ELR (cell line): ENCODE measurements at places on chromosomes 6 and 20.

DNA sequence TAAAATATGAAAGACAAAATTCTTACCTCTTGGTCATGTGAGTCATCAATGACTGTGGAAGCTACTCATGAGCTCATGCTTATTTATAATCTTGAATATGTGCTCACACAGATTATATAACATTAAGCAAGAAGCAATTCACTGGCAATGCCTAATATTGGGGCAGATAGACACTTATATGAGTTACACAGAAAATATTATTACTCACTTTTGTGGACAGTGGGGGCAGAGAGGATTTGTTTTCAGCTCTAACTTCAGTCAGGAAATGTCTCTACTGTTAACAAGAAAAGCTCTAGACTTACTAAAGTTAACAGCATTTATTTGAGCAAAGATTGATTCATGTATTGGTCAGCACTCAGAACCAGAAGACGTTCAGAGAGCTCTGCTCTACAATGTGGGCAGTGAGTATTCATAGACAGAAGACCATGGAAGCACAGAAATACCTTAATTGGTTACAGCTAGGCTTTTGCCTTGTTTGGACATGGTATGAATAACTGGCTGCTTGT, 85.8 kb upstream of the AHI1 start:
- peak; percentile 77 for DNase-seq

GRCh38 chr6:138203315-138203714, 15.0 kb downstream of the PBOV1 start:
- DNase-seq, result no peak

DNA sequence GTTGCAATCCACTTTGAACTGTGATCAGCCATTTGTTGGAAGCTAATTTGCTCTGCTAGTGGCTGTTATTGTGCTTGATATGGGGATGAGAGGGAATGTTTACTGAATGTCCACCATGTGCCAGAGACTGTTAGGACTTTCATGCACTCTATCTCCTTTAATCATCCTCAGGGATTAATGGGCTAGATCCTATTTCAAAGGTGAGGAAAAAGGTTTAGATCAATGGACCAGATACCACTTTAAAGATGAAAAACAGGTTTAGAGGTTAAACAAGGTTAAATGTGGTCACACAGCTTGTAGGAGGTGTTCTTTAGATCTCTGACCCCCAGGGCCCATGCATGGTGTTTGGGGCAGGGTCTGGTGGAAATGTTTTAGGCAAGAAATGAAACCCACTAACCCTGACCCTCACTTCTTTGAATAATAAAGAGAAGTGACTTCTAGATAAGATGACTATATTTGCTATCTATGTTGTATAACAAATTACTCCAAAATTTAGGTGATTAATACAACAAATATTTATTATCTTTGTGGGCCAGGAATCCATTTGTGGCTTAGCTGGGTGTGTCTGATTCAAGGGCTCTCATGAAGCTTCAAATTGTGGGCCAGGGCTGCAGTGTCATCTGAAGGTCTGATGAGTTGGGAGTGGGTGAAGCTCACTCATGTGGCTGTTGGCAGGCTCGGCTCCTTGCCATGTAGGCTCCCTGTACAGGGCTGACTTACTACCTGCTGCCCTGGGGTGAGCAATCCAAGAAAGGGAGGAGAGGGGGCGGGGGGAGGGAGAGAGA, 127.8 kb upstream of the FOXA2 start:
- no peak for DNase-seq

- DNase-seq, result no peak
Observed at GRCh38 chr20:54184904-54185626, 11.3 kb upstream of the CYP24A1 start.

- no peak for DNase-seq
Observed at GRCh38 chr6:128400875-128401274, 119.5 kb downstream of the PTPRK start.

DNA sequence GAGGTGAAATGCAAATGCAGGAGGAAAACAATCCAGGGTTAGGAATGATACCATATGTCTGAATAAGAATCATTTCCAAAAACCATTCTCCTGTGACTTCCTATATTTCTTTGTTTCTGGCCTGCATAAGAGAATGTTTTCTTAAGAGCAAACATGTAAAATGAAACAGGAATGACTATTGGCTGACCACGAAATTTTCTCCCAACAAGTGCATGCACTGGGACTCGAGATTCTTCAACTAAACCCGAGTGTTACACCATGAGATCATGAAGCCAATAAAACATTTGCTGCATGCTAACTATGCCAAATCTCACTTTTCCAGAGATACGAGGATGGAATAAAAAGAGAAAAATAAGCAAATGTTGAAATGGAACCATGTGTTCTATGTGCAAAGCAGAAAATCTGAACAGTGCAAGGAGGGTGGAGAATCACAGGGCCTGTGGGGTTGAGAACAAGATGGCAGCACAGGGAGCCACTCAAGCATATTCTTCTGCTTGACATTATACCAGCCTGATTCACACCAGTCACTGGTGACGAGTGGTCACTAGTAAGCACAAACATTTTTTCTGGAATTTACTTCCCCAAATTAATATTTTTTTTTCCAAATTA, 212.2 kb upstream of the FOXA2 start:
- DNase-seq, result peak; percentile 25

DNA sequence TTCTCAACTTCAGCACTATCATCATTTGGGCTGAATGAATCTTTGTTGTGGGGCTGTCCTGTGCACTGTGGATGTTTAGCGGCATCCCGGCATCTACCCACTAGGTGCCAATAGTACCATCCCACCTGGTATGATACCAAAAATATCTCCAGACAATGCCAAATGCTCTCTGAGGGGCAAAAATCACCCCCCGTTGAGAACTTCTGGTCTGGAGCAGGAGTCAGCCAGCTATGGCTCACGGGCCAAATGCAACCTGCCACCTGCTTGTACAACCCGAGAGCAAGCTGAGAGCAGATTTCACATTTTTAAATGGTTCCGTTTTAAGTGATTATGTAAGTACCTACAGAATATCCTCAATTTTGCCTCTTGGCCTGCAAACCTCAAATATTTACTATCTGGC, 26.8 kb downstream of the KCNB1 start:
- DNase-seq, result no peak

- DNase-seq, result no peak
Observed at GRCh38 chr6:138219901-138220300, 1.6 kb upstream of the PBOV1 start.

GRCh38 chr20:853406-853996, 20.0 kb downstream of the FAM110A start:
- DNase-seq, result no peak

- no peak for DNase-seq
Observed at GRCh38 chr6:39812496-39812852, 20.3 kb downstream of the DAAM2 start.

DNA sequence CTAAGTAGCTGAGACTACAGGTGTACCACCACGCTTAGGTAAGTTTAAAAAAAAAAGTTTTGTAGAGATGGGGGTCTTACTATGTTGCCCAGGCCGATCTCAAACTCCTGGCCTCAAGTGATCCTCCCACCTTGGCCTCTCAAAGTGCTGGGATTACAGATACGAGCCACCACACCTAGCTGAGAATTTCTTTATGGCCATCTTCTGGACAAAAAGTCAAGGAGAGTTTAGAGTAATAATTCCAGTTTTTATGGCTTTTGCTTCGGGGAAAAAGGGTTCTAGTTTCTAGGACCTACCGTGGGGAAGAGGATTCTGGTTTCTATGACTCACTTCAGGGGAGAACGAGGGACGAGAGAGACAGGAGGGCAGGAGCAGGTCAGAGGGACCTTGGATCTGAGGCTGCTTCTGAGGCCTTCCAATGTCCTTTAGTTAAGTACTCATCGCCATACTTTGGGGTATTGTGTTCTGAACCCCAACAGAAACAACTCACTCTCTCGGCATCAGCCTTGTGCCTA, 69.3 kb upstream of the IER3 start:
- DNase-seq, result peak; percentile 58

GRCh38 chr6:17482711-17483110, 89.3 kb downstream of the CAP2 start:
- DNase-seq, result no peak

- peak; percentile 32 for DNase-seq
Observed at GRCh38 chr6:41446907-41447545, 99.2 kb upstream of the FOXP4 start.
